ENCODE measurements at places on chromosomes 1 and 21.

DNA sequence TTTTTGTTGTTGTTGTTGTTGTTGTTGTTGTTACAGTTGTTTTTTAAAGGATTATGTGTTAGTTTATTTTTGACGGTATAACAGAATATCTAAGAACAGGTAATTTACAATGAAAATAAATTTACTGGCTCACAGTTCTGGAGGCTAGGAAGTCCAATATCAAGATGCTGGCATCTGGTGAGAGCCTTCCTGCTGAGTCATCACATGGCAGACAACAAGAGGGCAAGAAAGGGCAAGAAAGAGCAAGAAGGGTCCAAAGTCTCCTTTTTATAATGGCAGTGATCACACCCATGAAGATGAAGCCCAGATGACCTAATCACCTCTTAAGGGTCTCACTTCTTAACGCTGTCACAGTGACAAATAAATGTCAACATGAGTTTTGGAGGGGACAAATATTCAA lies 142.1 kb downstream of the NEGR1 start:
- H3K4me1 ChIP-seq: no peaks in the 10 kb centered on the region
- H3K27me3 ChIP-seq: no peaks in the 10 kb centered on the region
- H3K36me3 ChIP-seq: no peaks in the 10 kb centered on the region
- no peak overlapping the region for H3K27ac ChIP-seq

GRCh38 chr1:94305704-94306103 lies 68.3 kb upstream of the ARHGAP29 start:
- H3K36me3 ChIP-seq: no peaks in the 10 kb centered on the region
- no peak for DNase-seq
- H3K4me1 ChIP-seq: no peaks in the 10 kb centered on the region
- no peak overlapping the region for H3K4me3 ChIP-seq
- H3K27ac ChIP-seq: no peak overlapping the region

DNA sequence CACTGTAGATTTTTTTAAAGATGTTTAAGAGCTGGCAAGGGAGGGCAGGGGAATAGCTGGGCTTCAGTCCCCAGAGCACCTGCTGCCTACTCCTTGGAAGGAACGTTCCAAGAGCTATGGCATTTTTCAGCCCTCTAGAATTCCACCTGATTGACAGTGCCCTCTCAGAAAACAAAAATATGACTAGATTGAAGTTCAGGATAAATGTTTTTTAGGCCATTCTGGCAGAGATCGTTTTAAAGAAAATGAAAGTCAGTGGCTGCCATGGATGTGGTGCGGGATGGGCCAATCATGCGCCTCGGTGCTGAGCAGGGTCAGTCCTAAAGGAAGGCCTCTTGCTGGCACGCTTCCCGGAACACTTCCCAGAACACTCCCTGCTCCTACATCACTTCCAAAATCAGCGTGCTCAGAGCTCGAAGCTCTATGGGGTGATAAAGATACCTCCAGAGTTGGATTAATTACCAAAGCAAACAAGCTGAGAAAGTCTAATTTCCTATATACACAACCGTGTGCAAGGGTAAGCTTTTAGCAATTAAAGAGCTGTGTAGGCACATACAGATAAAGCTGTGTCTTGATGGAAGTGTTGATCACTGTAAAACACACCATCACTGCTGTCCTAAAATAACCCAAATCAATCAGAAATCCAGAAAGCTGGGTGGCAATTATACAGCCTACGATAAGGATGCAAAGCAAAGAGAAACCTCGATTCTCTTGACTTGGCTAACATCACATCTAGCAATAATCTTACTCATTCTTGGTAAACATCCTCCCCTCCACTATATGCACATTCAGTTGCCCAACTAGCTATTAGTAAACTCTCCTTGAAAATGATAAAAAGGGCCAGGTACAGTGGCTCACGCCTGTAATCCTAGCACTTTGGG lies 34.6 kb downstream of the TGFBR3 start:
- H3K4me3 ChIP-seq: peak overlapping the region; percentile 43
- peak; percentile 98 for DNase-seq
- no peaks in the 10 kb centered on the region for H3K27me3 ChIP-seq

GRCh38 chr1:150577557-150578271 lies 1.7 kb downstream of the MCL1 start:
- H3K36me3 ChIP-seq: peaks cover 49% of the 10 kb centered on the region
- peak overlapping the region; percentile 67 for H3K4me3 ChIP-seq
- no peak for DNase-seq
- peaks cover 46% of the 10 kb centered on the region for H3K4me1 ChIP-seq
- H3K27ac ChIP-seq: peak overlapping the region; percentile 93

GRCh38 chr1:63911049-63911448 lies 137.2 kb downstream of the ROR1 start:
- H3K27me3 ChIP-seq: no peaks in the 10 kb centered on the region
- H3K4me1 ChIP-seq: no peaks in the 10 kb centered on the region
- no peak overlapping the region for H3K4me3 ChIP-seq
- DNase-seq: no peak

- no peaks in the 10 kb centered on the region for H3K27me3 ChIP-seq
- no peak overlapping the region for H3K4me3 ChIP-seq
- no peak overlapping the region for H3K27ac ChIP-seq
These were observed 23.7 kb upstream of the CEP350 start for GRCh38 chr1:179930867-179931266.

DNA sequence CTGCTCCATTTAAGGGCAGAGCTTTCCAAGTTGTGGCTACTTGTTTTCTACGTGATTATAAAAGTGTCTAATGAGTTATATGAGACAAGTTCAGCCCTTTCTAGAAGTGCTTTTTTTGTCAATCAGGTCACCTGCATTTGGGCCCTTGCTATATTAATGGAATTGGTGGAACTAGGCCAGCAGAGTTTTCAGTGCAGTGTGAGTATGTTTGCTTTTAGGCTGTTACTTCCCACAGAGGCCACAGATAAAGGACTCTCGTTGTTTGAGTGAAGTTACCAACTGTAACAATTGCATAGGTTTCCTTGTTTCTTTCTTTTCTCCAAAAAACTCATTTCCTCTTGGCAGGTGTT lies 10.9 kb downstream of the SMAP2 start:
- no peaks in the 10 kb centered on the region for H3K27me3 ChIP-seq
- peak overlapping the region; percentile 65 for H3K27ac ChIP-seq
- no peak for DNase-seq
- peaks cover 7% of the 10 kb centered on the region for H3K4me1 ChIP-seq

DNA sequence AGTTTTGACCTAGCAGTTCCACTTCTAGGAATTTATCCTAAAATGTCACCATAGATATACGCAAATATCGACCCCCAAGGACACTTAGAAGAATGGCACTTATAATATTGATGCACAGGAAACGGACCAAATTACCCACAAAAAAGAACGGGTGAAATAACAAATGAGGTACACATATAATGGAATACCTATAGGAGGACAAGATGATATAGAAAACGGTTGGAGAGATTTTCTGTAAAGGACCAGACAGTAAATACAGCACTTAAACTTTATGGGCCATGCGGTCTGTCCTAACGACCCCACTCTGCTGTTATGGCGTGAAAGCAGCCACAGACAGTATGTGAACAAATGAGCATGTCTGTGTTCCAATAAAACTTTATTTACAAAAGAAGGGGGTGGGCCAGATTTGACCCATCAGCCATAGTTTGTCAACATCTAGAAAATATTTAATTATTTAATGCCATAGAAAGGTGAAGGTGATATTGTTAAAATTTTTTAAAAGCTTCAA lies 2.4 kb downstream of the TMPRSS3 start:
- H3K27ac ChIP-seq: no peak overlapping the region
- H3K4me1 ChIP-seq: no peaks in the 10 kb centered on the region
- no peaks in the 10 kb centered on the region for H3K36me3 ChIP-seq
- DNase-seq: no peak

DNA sequence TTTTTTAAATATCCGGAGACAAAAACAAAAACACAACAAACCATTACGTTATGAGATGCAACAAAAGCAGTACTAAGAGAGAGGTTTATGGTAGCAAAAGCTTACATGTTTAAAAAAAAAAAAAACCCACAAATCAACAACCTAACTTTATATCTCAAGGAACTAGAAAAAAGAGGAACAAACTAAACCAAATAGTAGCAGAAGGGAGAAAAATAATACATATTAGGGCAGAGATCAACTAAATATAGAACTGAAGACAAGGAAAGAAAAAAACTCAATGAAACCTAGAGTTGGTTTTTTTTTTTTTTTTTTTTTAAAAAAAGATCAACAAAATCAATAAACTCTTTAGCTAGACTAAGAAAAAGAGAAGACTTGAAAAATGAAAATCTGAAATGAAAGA lies 34.9 kb downstream of the ZNF644 start:
- H3K4me1 ChIP-seq: peaks cover 6% of the 10 kb centered on the region
- no peak overlapping the region for H3K27ac ChIP-seq
- no peak overlapping the region for H3K4me3 ChIP-seq
- no peaks in the 10 kb centered on the region for H3K27me3 ChIP-seq

DNA sequence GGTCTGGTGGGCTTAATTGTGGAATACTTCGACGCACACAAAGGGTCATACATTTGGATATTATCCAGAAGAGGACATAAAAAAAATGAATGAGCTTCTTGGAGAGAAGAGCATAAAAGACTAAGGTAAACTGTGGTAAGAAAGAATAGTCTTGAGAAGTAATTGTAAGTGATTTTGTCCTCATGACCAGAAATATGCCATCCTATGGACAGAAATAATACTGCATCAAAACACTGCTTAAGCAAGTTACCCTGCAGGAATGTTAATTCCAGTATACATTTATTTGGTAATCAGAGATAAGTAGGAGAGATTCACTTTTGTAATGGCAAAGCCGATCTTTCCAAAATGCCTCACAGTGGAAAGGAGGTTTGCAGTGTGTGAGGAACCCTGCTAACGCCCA lies 111.9 kb downstream of the NRIP1 start:
- no peaks in the 10 kb centered on the region for H3K36me3 ChIP-seq
- H3K4me3 ChIP-seq: no peak overlapping the region
- no peaks in the 10 kb centered on the region for H3K27me3 ChIP-seq
- H3K4me1 ChIP-seq: no peaks in the 10 kb centered on the region
- no peak overlapping the region for H3K27ac ChIP-seq

DNA sequence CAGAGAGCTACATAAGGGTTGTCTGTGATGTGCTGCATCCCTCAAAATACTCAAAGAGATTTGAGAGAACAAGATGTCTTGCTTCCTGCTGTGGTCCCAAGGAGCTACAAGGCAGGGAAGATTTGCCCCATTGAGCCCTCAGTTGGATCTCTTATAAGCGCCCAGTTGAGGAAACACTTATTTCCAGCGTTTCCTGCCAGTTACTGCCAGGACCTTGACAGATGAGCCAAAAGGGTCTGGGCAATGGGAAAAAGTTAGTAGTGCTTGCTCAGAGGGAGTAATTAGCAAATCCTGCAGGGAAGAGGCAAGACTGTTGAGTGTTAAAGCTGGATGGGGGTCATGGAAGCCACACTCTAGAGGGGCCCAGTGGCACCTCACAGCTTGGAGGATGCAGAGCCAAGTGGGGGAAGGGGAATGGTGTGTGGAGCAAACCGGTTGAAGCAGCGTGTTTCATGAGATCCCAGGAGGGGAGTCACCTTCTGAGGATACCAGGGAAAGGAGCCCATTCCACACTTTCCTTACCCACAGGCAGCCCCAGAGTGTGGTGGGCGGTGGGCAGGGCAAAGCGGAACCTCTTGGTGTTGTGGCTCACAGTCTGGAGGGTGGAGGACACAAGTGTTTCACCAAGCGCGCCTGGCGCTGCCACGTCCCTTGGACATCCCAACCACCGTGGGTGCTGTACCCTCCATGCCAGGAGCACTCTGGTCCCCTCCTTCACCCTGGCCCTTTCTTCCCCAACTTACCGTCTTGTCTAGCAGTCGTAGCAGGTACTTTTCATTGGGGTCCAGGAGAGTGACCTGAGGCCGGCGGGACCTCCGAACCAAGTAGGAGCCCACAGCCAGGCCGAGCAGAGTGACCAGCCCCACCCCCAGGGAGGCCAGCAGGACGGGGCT lies 805 bp downstream of the CYB5R1 start:
- H3K4me1 ChIP-seq: peaks cover 36% of the 10 kb centered on the region
- DNase-seq: no peak
- no peaks in the 10 kb centered on the region for H3K36me3 ChIP-seq
- H3K27ac ChIP-seq: peak overlapping the region; percentile 74

- H3K4me1 ChIP-seq: no peaks in the 10 kb centered on the region
- H3K4me3 ChIP-seq: no peak overlapping the region
- no peaks in the 10 kb centered on the region for H3K36me3 ChIP-seq
- H3K27ac ChIP-seq: no peak overlapping the region
These were observed 508.8 kb downstream of the PLPP3 start for GRCh38 chr1:56070601-56071000.

DNA sequence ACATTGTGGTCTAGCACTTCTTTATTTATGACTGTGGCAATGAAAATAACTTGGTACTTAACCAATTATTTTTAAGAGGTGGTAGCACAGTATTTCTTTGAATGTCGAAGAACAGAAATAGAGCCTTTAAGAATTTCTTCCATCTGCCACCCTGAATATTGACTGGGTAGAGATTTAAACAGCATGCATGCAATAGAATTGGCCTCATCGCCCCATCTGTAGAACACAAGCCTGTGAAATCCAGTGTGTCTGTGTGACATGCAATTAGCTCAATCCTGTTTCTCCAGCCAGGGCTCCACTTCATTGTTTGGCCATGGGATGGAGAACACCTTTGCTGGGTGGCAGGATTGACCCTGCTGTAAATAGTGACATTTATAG lies 17.1 kb upstream of the KLHDC8A start:
- no peak overlapping the region for H3K4me3 ChIP-seq
- H3K27me3 ChIP-seq: no peaks in the 10 kb centered on the region
- no peak for DNase-seq
- no peaks in the 10 kb centered on the region for H3K36me3 ChIP-seq

DNA sequence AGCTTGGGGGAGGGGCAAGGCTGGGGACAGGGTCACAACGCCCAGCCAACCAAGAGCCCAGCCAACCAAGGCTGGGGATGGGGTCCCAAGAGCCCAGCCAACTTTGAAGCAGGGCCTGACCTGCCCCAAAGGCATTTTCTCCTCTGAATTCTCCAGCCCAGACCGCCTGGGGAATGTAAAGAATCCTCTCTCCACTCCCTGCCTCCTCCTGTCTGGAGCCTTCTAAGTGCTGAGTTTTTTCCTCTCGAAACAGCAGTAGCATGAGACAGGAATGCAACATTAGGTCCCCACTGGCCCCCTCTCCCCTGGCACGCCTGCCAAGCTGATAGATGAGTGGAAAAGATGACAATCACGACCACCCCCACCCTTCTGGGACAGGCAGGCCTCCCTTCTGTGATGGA lies 17.0 kb downstream of the C1orf198 start:
- no peaks in the 10 kb centered on the region for H3K27me3 ChIP-seq
- no peak overlapping the region for H3K4me3 ChIP-seq
- H3K36me3 ChIP-seq: peaks cover 6% of the 10 kb centered on the region
- no peak for DNase-seq
- peaks cover 28% of the 10 kb centered on the region for H3K4me1 ChIP-seq

GRCh38 chr1:238777551-238777950 lies 608.8 kb upstream of the CHRM3 start:
- H3K4me3 ChIP-seq: no peak overlapping the region
- no peaks in the 10 kb centered on the region for H3K27me3 ChIP-seq
- no peaks in the 10 kb centered on the region for H3K4me1 ChIP-seq
- no peak for DNase-seq
- H3K36me3 ChIP-seq: no peaks in the 10 kb centered on the region

DNA sequence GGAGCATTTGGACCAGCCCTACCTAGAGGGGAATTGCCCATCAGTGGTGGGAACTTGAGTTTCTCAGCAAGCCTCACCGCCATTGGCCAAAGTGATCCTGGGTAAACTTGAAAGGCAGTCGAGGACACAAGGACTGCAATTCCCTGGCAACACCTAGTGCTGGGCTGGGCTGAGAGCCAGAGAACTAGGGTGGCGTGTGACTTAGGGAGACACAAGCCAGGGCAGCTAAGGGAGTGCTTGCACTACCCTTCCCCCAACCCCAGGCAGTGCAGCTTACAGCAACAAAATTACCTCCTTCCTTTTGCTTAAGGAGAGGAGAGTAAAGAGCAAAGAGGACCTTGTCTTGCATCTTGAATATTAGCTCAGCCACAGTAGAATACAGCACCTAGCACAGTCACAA lies 176.9 kb upstream of the PRMT6 start:
- no peaks in the 10 kb centered on the region for H3K4me1 ChIP-seq
- H3K27me3 ChIP-seq: no peaks in the 10 kb centered on the region
- no peak overlapping the region for H3K4me3 ChIP-seq
- no peaks in the 10 kb centered on the region for H3K36me3 ChIP-seq
- no peak overlapping the region for H3K27ac ChIP-seq

Data from adrenal gland (tissue), 19 donors.